Brain (organoid and tissue), 16 donors: ENCODE measurements at places on chromosomes 1 and 21.

DNA sequence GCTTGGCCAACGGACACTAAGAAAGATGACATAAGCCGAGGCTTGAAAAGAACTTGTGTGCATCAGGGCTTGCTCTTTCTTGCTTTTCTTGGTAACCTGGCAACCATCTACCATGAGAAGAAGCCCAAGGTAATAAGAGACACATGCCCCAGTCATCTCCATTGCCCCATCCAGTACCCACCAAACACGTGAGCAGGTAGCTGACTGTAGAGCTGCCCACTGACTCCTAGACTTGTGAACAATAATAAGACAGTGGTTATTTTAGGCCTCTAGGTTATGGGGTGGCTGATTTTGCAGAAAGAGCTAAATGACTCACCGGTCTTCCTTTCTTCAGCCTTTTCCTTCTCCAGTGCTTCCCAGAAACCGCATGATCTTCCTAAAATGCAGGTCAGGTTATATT lies 105.0 kb upstream of the JUN start:
- DNase-seq = no peak

GRCh38 chr1:1425426-1425752 lies 4.3 kb upstream of the ANKRD65 start:
- DNase-seq = no peak

- no peak for DNase-seq
These were observed 609 bp downstream of the PIGK start for GRCh38 chr1:77218477-77219165.

- DNase-seq = no peak
These were observed 235.4 kb upstream of the KAZN start for GRCh38 chr1:14363036-14363590.

DNA sequence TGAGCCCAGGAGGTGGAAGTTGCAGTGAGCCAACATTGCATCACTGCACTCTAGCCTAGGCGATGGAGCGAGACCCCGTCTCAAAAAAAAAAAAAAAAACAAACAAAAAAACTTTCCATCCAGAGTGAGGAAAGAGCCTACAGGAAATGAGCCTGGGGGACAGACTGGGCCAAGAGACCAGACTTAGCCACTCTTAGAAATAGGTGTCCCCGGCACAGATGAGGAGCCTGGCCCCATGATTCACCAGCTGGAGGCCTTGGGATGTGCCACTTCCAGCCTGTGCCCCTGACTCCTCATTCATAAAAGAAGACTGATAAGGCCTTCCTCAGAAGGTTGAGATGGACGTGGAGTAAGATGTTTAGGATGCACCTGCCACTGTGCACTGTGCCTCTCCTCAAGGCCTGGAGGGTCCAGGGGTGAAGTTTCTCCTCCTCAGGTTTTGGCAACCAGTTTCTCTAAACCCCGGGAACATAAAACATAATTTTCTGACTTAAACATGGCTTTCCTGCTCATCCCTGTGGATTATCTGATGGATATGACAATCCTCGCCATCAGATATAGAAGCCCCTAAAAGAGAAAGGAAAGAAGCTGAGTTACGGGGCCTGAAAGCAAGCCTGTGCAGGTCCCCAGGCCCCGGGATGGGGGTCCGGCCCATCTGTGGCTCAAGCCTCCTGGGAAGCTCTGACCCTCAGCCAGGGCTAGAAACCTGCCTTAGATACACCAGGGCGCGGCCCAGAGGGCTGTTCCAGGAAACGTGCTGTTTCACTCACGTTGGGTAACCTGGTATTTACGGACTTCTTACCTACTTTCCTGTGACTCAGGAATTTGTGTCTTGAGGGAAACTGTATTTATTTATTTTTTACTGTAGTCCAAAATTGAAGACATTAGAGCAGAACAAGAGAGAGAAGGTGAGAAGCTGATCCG lies 26.0 kb downstream of the MX1 start:
- no peak for DNase-seq

- DNase-seq = no peak
These were observed 26.5 kb downstream of the OLIG1 start for GRCh38 chr21:33096426-33096825.
